WTC11 (cell line): ENCODE measurements at places on chromosomes 12 and 14.

DNA sequence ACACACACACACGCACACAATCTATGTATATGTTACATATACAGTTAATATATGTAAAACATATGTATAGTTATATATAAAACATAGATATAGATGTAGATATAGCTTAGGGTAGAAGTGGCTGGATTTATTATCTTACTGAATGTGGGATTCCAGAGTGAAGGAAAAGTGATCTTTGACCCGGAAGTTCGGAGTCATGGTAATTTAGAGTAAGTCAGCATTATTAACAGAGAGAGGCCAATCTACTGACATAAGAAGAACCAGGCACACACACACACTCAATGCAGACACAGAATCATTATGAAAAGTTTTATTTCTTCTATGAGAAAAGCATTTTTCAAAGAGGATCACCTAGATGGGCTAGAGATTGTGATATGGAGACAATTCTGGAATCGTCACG is 384.2 kb upstream of the NOVA1 start:
- no peak for DNase-seq

- DNase-seq: no peak
These were observed 223.4 kb upstream of the DIO2 start for GRCh38 chr14:80434574-80435321.

DNA sequence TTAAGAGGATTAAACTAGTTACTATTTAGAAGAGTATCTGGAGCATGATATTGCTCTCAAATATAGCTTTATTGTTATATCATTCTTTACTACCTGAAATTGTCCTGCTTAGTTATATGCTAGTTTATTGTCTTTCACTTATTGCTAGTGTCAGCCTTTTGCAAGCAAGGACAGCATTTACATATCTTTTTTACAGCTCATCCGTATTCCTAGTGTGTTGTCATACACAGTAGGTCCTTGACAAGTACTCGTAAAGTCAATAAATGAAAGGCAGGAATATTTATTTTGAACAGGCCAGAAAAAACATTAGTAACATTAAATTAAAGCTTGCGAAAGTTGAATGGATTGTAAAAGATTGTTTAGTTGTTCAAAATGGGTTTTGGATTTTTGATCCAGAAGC is 35.0 kb downstream of the CRADD start:
- DNase-seq: no peak

DNA sequence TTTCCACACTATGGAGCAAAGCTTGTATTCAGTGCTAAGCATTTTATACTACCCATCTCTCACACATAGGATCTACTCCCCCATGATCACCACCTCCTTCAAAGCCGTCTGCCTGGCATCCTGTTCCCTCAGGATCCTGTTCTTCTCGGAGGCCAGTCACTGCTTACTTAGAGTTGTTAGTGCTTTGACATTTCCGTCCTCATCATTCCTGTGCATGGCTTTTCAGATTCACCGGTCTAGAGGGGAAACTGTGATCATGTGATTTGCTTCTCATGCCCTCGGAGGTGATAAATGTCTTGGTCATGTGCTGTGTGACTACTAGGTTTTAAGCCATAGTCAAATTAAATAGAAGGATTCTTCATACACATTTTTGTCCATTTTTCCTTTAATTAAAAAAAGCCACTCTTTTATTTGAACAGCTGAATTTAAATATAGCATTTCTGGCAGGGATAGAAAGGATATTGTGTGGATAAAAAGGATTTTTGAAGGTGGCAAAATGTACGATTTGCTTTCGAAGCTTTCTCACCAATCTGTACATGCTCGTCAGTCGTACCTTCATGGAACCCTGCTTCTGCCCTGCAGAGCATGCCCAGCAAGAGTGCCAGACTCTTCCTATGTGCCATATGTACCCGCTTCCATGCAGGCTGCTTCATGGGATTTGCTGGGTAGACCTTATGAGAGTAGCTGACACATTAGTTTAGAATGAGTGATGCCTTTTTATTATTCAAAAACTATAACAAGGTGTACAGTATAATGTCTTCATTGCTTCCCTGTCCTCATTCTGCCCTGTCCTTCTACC is 53.3 kb downstream of the BMAL2 start:
- DNase-seq: no peak

DNA sequence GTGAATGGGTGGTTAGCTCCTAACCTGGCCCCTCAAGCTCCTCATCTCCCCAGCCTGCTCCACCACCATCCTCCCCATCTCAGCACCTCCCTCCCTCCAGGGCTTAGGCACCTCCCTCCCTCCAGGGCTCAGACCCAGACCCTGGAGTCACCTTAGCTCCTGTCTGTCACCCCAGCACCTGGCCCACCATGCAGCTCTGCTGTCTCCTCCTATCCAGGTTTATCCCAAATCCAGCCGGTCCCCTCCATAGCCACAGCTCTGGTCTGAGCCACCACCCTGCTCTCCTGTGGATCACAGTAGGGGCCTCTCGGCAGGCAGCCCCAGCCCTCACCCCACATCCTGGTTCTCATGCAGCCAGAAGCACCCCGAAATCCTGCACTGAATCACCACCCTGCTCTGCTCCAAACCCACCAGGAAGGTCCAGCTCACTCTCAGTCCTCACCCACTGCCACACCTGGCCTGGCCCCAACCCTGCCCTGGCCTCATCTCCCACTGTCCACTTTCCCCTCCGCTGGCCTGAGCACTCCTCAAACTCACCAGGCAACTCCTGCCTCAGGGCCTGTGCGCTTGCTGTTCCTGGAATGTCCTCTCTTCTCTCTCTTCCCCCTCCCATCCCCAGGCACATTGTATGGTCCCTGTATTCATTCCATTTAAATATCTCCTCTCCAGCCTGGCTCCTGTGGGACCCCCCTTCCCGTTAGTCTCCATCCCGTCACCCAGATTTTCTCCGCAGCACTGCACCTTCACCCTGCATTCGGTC is 62.6 kb downstream of the DIO3 start:
- no peak for DNase-seq

DNA sequence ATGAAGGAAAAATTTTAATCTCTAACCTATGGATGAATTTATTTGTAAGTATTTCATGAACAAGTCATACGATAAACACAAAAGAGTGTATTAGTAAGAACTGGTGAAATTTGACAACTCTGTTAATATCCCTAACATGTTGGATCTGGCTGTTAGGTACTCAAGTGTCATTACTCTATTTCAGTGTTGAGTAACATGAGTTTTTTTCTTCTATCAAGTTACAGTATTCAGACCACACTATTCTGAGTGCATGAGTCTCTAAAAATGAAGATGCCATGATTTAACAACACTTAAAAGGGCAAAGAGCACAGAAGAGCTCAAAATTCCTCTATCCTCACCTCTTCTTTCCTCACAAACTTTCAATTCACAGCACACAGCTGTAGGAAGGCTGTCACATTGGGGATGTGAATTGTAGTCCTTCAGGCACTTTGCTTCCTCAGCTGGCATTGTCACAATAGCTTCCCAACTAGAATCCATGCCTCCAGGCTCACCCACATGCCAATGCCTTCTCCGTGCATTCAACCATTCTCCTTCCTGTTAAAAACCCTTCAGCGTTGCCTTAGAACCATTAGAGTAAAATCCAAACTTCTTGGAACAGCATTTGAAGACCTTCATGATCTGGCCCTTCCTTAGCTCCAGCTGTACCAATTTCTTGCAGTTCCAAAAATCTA is 73.7 kb upstream of the DBX2 start:
- DNase-seq: no peak
